Lower lobe of right lung (tissue), 2 donors: ENCODE measurements at places on chromosomes 2 and 18. TPM values are rescaled to one million over a fixed set of nuclear protein-coding genes. Genes with fewer than 3 reads are reported as not detected.
A peak's percentile ranks its signal among the peaks of the same experiment; 100 is the strongest.

The KCNIP3 gene
- 2.6 TPM for total RNA-seq

The COLEC11 gene
- total RNA-seq, result 0.30 TPM

- H3K27me3 ChIP-seq, result no peaks in the 10 kb centered on the region
- no peaks in the 10 kb centered on the region for H3K36me3 ChIP-seq
- H3K4me3 ChIP-seq, result no peak overlapping the region
- DNase-seq, result no peak
Observed at GRCh38 chr2:231522418-231523180, 7.6 kb downstream of the NMUR1 start.

GRCh38 chr2:30031184-30031583 is 109.8 kb upstream of the ALK start:
- H3K4me3 ChIP-seq, result no peak overlapping the region
- no peaks in the 10 kb centered on the region for H3K36me3 ChIP-seq
- peaks cover 14% of the 10 kb centered on the region for H3K27me3 ChIP-seq
- no peaks in the 10 kb centered on the region for H3K4me1 ChIP-seq
- no peak for DNase-seq
- H3K27ac ChIP-seq, result no peak overlapping the region

DNA sequence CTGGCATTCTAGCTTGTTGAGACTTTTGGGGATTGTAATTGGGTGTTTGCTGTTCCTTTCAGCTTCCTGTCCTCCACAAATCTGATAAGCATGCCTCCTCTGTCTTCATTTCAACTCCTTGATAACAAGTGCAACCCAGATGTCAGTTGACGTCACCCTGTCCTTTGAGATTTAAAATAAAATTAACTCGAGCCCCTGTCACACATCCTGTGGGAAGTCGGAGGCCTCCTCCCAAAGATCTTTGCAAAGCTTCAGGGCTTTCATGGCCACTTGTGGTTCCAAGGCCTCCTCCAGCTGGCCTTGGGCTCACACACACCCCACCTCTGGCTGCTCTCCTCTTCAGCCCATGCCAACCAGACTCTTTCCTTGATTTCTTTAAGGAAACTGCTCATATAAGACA is 69.9 kb upstream of the ITGA6 start:
- no peak overlapping the region for H3K4me3 ChIP-seq
- no peak for DNase-seq
- no peaks in the 10 kb centered on the region for H3K36me3 ChIP-seq
- H3K27me3 ChIP-seq, result no peaks in the 10 kb centered on the region
- H3K4me1 ChIP-seq, result peaks cover 8% of the 10 kb centered on the region
- no peak overlapping the region for H3K27ac ChIP-seq

- no peak overlapping the region for H3K4me3 ChIP-seq
- no peak for DNase-seq
- H3K27me3 ChIP-seq, result no peaks in the 10 kb centered on the region
- peaks cover 61% of the 10 kb centered on the region for H3K4me1 ChIP-seq
- H3K27ac ChIP-seq, result no peak overlapping the region
Observed at GRCh38 chr2:30268296-30268871, 37.0 kb downstream of the LBH start.

- no peaks in the 10 kb centered on the region for H3K27me3 ChIP-seq
- H3K27ac ChIP-seq, result peak overlapping the region; percentile 76
- peaks cover 38% of the 10 kb centered on the region for H3K4me1 ChIP-seq
- H3K4me3 ChIP-seq, result peak overlapping the region; percentile 59
- H3K36me3 ChIP-seq, result no peaks in the 10 kb centered on the region
- DNase-seq, result no peak
Observed at GRCh38 chr2:101698014-101698843, 722 bp downstream of the MAP4K4 start.
